ACHN (cell line): ENCODE measurements at places on chromosomes 3 and 15.

DNA sequence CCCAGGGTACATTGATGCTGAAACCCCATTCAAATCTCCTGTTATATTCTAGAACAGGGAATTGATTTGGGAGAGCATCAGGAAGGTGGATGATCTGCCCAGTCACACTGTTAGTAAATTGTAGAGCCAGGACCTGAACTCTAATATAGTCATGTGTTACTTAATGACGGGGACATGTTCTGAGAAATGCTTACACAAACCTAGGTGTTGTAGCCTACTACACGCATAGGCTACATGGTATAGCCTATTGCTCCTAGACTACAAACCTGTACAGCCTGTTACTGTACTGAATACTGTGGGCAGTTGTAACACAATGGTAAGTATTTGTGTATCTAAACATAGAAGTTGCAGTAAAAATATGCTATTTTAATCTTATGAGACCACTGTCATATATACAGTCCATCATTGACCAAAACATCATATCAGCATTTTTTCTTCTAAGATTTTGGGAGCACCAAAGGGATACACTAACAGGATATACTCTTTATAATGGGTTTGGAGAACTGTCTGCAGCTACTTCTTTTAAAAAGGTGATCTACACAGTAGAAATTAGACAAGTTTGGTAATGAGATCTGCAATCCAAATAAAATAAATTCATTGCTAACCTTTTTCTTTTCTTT is 5.8 kb downstream of the B2M start:
- DNase-seq: no peak

DNA sequence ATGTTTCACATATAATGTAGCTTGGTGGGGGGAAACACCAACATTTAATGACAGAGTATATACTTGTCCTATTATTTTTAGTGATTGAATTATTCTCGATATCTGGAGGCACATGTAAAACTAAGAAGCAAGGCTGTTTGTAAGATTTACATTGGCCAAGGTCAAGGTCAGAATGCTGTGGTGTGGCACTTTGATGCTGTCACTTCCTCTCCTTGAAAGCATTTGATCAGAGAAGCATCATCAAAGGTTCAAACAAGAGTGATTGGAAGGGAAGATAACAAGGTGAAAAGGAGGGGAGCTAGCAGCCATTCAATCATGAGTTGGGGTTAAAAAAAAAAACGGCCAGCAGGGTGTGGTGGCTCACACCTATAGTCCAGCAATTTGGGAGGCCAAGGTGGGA is 26.4 kb downstream of the RTF1 start:
- DNase-seq: no peak

DNA sequence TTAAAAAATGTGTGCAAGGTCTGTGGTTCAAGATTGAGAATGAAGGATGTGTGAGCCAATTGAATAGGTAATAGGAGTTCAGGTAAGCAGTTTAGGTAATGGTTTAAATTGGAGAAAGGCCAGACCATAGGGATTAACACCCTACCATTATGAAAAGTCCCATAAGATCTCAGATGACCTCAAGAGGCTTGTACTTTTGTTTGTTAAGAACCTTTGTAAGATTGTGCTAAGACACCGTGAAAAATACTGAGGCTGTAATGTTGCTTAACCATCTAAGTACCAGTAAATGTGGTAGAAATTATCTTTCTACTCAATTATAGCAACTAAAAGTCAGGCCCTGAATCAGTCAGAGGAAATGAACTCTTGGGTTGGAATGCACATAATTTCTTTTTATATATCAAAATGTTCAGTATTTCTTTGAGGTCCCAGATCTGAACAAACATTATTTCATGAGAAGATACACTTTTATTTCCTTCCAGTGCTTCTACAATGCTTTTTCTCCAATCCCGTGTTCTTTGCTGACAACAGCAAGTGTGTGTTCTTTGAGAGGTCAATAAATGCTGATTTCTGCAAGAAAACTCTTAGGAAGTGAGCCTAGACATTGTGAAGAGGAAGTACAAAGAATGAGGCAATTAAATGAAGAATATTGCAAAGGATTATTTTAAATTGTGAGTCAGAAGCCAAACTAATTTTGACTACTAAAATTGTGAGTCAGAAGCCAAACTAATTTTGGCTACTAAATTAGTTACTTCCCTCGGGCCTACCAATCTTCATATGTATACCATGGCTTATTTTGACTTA is 66.4 kb downstream of the TCF12 start:
- no peak for DNase-seq

DNA sequence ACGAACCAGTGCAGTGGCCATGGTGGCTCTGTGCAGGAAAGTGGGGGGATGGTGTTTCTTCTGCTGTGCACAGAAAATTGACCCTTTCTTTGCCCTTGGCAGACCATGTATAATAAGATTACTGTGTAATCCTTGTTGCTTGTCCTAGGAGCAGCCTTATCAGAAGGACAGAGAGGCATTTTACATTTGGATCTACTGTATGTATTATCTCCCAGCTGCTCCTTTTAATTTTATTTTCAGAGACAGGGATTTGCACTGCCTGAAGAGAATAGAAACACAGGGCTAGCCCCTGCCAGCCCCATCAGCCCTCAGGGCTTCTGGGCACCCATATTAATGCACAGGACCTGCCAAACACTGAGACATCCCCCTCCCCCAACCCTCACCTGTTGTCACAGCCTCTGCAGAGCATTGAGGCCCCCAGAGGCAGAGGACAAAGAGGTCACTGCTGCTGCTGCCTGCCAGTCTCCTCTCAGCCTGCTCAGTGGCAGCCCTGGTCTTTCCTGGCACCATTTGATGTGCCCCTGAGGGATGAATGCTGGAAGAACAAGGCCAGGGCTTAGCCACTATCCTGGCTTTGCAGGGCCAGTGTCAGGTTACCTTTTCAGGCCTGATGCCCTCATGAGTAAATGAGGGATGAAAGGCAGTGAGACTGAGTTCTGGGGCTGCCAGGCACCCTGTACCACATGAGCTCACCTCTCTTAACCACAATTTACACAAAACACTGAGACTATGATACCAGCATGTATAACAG is 533.4 kb downstream of the NTRK3 start:
- no peak for DNase-seq

GRCh38 chr3:33360136-33360825 is 79.9 kb downstream of the UBP1 start:
- DNase-seq: no peak

GRCh38 chr3:31481697-31482096 is 51.0 kb upstream of the STT3B start:
- DNase-seq: no peak

DNA sequence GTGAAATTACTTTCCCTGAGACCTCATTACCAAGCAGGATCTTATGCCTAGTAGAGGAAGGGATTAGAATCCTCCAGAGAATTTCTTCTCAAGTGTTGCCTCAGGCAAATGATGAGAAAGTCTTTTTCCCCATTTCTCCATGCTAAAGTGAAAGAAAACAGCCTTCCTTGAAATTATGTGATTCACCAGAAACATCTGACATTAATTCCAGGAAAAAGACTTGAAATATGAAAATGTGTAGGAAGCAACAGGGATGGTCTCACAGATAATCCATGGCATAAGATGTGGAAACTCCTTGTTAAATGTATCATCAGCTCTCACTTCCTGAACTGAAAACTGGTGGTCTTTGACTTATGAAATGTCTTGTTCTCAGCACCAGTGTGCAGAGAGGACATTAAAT is 17.9 kb upstream of the ABI3BP start:
- DNase-seq: no peak

DNA sequence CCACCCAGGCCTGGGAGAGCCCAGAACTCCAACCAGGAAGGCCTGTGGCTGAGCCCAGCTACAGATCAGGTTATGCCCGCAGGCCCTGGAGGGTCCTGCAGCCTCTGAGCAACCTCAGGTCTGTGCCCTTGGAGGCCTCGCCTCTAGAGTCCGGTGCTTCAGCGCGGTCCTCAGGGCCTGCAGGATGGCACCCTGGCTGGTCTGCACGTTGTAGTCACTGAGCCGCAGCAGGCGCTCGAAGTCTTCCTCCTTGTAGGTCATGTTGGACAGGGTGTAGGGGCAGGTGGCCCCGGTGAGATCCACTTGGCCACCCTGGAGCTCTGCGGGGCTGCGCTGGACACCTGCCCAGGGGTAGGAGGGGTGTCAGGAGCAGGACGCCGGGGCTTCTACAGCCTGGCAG is 25.8 kb downstream of the PLA2G4D start:
- no peak for DNase-seq

GRCh38 chr15:88635318-88635717 is 3.5 kb upstream of the ISG20 start:
- DNase-seq: no peak

DNA sequence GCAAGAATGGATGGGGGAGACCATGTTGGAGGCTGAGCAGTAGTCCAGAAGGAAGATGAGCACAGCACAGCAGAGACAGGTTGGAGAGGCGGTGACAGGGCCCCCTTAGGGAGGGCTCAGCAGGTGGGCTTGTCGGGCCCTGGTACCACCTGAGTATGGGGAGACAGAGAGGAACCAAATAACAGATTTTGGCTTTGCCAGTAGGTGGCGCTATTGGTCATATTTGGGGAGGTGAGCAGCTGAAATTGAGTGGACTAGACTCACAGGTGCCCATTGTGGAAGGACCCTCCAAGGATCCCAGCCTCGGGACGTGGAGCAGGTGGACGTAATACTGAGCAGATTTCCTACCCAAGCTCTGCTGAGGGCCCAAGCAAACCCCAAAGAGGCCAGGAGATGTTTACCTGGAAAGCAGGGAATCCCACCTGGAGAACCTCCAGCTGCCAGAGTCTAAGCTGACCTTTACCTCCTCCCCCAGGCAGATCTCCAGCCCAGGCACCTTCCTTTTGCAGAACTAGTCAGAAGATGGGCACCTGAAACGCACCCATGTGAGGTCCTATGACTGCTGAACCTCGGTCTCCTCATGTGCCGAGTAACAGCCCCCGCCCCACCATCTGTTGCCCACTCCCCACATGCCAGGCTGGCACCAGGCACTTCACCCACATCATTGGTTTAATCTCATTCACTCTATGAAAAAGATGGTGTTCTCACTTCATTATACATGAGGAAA is 24.6 kb upstream of the CORO2B start:
- peak; percentile 71 for DNase-seq

DNA sequence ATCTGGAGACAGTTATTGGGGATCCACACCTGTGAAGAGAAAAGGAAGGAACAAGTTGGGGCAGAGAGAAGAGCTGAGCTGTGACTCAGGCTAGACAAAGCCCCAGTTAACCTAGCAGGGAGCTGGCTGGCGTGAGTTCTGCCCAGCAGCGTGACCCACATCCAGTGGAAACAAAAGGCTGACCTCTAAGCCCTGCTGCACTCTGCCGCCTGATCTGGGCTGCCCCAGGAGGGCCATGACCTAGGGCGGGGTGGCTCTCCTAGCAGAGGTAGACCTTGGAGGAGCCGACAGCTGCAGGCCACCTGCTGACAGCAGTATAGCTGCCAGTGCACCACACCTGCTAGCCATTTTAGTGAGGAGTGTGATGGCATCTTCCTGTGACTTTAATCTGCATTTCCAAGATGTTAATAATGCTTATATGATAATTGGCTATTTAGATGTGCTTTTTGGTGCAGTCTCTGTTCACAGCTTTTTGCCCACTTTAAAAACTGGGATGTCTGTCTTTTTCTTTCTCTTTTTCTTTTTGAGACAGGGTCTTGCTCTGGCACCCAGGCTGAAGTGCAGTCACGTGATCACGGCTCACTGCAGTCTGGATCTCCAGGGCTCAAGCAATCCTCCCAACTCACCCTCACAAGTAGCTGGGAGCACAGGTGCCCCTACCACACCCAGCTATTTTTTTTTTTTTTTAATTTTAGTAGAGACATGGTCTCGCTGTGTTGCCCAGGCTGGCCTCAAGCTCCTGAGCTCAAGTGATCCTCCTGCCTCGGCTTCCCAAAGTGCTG is 78.1 kb downstream of the LSM3 start:
- DNase-seq: no peak

- DNase-seq: no peak
Measured at GRCh38 chr15:73993211-73993994, 1.1 kb upstream of the PML start.

DNA sequence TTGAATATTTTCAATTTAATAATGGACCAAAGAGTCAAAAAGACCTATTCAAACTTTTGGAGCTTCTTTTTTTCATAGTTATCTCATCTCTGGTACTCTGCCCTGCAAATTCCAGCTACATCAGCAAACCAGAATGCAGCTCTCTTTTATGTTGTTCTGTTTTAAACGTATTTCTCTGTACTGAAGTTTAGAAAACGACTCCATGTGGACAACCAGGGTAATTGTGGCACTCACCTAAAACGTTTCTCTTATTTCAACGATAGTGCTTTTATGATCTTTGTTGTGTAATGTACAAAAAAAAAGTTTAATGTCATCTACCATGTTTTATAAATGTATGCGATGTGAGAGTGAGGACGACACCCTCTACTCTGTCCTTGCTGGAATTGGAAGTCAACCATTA is 1472.3 kb upstream of the GBE1 start:
- DNase-seq: no peak

DNA sequence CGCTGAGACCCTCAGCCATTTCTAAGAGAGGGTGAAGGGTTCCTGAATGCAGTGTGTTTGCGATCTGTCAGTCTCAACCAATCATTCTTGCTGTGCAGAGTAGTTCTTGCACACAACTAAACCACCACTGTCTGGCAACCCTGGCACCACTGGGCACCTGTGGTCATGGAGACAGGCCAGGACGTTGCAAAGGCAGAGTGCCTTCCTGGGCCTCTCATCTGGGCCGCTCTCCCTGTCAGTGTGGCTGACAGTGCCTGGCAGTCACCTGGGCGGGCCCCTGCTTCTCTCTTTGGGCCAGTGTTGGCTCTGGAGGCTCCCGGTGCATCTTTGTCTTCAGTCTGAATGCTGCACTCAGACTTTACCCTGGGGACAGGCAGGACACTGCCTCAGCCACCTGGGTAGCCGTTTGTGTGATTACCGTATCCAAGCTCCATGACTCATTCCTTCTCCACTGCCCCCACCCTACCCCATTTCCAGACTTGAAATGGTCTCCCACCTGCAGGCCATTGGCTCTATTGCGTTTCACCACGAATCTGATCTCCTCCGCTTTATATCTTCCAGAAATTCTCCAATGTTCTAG is 104.6 kb upstream of the KLF13 start:
- DNase-seq: no peak

DNA sequence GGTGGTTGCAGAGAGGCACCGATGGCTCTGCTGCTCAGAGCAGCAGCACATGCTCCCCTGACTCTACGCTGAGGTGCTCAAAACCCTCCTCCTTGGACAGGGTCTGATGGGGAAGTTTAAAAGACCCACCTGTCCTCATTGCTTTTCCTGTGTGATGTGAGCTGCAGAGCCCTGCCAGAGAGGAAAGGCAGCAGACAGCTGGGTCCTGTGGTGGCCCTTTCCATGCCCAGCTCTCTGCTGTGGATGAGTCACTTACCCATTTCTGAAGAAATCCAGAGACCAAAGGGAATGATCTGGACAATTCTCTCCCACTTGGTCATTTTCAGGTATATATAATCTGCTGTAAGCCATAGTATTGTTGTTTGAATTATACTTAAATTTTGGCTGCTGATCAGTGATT is 121.7 kb downstream of the CHDH start:
- DNase-seq: no peak

DNA sequence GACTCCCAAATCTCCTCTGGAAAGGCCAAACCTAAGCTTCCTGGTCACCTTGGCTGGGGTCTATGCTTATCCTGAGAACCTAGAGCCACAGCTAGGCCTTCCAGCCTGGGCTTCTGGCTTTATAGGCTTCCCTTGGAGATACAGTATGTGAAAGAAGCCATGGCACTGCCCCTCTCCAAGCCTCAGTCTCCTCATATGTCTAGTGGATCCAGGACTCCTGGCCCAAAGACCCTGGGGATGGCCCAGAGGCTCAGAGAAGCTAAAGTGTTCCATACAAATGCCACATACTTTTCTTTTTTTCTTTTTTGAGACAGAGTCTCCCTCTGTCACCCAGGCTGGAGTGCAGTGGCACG is 8.6 kb downstream of the ACAA1 start:
- no peak for DNase-seq

- DNase-seq: no peak
Measured at GRCh38 chr3:46538803-46539442, 27.2 kb downstream of the LRRC2 start.
